ENCODE measurements at places on chromosomes 12 and 14.

- peak; percentile 47 for DNase-seq
Measured at GRCh38 chr12:90102957-90103652, 394.5 kb upstream of the ATP2B1 start.

- no peak for DNase-seq
Measured at GRCh38 chr14:21999402-21999801, 325.8 kb upstream of the OR4E1 start.

DNA sequence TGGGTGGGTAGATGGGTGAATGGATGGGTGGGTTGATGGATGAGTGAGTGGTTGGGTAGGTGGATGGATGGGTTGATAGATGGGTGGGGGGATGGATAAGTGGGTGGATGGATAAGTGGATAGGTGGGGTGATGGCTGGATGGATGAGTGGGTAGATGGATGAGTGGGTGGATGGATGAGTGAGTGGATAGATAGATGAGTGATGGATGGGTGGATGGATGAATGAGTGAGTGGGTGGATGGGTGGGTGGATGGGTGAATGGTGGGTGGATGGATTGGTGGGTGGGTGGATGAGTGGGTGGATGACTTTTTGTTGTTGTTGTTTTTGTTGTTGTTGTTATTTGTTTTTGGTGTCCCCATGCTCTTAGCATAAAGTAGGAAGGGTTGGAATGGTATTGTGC, 45.5 kb downstream of the TBX5 start:
- no peak for DNase-seq

DNA sequence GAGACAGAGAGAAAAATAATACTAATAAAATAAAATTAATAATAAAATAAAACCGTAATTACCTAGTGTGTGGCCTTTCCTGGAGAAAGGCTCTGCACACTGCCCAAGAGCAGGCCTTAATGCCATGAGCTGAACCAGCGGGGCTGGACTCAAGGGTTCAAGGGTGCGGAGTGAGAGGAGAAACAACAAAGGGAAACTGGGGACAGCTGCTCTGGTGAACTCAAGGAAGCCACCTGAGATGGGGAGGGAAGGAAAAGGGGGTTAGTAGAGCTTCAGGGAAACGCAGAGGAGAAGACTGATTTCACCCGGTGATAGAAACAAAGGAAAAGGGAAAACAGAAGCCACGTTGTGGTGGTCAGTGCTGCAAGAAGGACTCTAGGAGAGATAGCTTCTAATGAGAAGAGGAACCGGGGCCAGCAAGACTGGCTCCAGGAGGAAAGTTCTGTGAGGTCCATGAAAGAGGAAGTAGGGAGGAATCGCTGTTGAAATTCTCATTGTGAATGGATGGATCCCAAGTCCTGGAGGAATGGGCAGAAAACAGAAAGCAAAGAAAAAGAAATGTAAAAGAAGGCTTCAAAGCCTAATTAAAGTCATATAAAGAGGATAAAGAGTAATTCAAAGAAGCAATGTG, 48.3 kb upstream of the BCL2L14 start:
- DNase-seq = no peak

- DNase-seq = peak; percentile 24
Measured at GRCh38 chr12:13534645-13535398, 338.3 kb downstream of the EMP1 start.

- no peak for DNase-seq
Measured at GRCh38 chr14:89196545-89196944, 220.5 kb downstream of the FOXN3 start.

DNA sequence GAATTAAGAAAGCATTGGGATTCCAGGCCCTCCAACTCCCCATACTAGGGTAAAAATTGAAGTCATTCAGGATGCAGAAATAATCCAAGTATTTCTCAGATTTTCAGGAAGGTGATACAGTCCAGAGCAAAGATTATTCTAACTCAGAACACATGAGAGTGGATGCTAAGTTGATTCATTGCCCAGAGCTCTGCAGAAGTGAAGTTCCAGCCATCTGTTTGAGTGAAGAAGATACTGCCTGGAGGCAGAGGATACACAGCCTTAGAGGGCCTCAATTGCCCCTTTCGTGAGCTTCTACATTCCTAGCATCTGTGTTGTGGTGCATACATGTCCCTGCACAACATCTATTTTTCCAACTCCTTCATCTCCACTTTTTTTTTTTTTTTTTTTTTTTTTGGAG, 36.9 kb upstream of the SMUG1 start:
- DNase-seq = no peak

Measured in GM20000 (cell line).